NCI-H1048 (cell line): ENCODE measurements at places on chromosomes 16 and 17.

DNA sequence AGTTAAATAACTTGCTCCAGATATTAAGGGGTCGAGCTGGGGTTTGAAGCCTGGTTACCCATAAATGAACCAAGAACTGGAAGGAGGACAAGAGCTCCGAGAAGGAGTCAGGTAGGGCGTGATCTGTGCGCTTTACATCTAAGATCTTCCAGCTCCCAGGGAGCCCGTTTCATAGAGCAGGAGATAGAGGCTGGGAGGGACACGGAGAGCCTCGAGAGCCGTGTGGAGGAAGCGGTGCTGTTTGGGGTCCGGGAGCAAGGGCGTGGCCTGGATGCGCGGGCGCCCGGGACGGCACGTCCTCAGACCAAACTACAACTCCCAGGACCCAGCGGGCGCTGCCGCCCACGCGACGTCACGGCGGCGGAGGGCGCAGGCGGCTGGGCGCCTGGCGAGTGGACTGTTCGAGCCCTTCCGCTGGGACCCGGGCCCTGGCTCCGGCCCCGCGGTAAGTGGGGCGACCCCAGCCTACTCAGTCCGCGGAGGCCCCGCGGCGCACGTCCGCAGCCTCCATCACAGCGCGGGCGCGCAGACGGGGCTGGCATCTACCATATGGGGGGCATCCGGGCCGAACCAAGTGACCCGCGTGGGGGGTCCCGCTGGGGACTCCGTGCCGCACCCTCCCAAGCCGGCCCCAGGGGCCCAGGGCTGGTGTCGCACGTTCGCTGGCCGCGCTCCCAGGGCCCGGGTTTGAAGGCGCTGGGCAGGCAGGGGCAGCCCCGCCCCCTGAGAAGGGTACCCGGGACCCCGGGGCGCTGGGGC lies at the start of gene BCKDK:
TSS of gene BCKDK (plus strand) at position 352 of the 759 bp plus-strand sequence. CDS start 838 bp downstream, outside the sequence.
- peak; percentile 47 for DNase-seq

GRCh38 chr16:77396461-77396860 lies 38.4 kb downstream of the ADAMTS18 start:
- no peak for DNase-seq

GRCh38 chr17:13590441-13590840 lies 11.3 kb downstream of the HS3ST3A1 start:
- no peak for DNase-seq

- DNase-seq = no peak
Observed at GRCh38 chr16:74700438-74701225, at the start of gene MLKL. Gene MLKL, minus strand, starts transcription at chr16:74700862. Its CDS starts 5,105 bp downstream, at chr16:74695757.

GRCh38 chr17:3751836-3752235 lies 28.1 kb downstream of the HASPIN start:
- no peak for DNase-seq
